ENCODE measurements at places on chromosomes 11 and 22.

- DNase-seq = no peak
These were observed 82.1 kb upstream of the WNT11 start for GRCh38 chr11:76288166-76288980.

- no peak for DNase-seq
These were observed 67.7 kb downstream of the FDX1 start for GRCh38 chr11:110497231-110497978.

- DNase-seq = no peak
These were observed 86.1 kb downstream of the CLPB start for GRCh38 chr11:72348250-72348649.

GRCh38 chr11:9855579-9856287 lies 191.9 kb downstream of the SWAP70 start:
- DNase-seq = no peak

DNA sequence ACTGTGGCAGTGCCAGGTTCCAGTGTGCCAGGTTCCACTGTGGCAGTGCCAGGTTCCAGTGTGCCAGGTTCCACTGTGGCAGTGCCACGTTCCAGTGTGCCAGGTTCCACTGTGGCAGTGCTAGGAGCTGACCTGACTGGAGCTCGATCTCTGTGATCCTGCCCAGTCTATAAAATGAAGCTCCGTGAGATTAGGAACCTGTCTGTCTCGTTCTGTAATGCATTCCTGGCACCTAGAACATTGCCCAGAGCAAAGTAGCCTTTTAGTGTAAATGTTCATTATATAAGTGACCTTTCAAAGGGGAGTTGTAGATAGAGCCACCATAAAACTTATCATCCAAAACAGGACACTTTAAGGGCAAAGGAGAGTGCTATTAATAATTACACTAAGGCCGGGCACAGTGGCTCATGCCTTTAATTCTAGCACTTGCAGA lies 36.0 kb downstream of the ART5 start:
- no peak for DNase-seq

DNA sequence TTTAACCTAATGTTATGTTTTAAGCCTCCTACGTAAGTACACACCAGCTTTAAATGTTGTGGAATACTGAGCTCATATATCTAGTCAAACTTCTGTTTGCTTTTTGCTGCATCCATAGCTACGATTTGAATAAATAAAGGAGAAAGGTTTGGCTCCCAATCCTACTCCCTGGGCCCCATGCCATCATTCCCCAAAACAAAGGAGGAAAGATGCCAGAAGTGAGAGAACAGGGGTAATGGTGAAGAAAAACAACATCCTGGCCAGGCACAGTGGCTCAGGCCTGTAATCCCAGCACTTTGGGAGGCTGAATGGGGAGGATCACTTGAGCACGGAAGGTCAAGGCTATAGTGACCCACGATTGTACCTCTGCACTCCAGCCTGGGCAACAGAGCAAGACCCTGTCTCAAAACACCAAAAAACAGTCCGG lies 26.5 kb downstream of the SCGB1A1 start:
- no peak for DNase-seq

- DNase-seq = no peak
These were observed 13.8 kb upstream of the PIM3 start for GRCh38 chr22:49946612-49947295.

GRCh38 chr11:102287964-102288724 lies 29.1 kb upstream of the BIRC3 start:
- no peak for DNase-seq

DNA sequence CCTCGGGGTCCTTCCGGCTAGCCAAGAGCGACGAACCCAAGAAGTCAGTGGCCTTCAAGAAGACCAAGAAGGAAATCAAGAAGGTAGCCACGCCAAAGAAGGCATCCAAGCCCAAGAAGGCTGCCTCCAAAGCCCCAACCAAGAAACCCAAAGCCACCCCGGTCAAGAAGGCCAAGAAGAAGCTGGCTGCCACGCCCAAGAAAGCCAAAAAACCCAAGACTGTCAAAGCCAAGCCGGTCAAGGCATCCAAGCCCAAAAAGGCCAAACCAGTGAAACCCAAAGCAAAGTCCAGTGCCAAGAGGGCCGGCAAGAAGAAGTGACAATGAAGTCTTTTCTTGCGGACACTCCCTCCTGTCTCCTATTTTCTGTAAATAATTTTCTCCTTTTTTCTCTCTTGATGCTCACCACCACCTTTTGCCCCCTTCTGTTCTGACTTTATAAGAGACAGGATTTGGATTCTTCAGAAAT lies 1.9 kb upstream of the GCAT start:
- no peak for DNase-seq

- no peak for DNase-seq
These were observed 11.9 kb upstream of the NARS2 start for GRCh38 chr11:78586452-78587046.

DNA sequence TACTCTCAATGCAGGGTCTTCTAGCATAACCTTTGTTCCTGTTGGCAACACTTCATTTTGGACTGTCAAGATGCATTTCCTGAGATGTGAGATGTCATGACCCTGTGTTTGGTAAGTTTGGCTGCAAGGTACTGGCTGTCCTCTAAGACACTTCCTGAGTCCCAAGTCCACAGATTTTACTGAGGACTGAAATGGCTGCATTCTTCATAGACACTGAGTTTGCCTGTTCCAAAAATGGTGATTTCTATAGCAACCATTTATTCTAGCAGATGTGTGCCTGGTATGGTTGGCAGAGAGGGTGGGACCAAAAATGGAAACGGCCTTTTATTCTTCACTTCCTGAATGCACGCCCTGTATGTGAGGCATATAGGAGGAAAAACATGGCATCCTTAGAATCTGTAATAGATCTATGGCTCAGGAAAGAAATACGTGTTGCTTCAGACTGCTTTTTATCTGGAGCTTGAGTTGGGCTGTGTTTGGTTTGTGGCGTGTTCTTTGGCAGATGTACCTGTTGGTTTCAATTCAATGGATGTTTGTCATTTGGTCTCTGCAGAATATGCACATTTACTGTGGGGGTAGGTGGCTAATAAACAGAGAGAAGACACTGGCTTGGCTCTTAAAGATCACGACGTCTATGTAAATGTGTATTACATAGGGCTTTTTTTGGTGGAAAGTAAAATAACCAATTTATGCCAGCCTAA lies 62.4 kb downstream of the ZBTB16 start:
- DNase-seq = no peak

GRCh38 chr11:3944198-3944597 lies 88.7 kb downstream of the STIM1 start:
- no peak for DNase-seq

- no peak for DNase-seq
These were observed 253.5 kb upstream of the TENM4 start for GRCh38 chr11:79694368-79694767.

GRCh38 chr11:109062445-109062844 lies 359.5 kb upstream of the C11orf87 start:
- DNase-seq = no peak

DNA sequence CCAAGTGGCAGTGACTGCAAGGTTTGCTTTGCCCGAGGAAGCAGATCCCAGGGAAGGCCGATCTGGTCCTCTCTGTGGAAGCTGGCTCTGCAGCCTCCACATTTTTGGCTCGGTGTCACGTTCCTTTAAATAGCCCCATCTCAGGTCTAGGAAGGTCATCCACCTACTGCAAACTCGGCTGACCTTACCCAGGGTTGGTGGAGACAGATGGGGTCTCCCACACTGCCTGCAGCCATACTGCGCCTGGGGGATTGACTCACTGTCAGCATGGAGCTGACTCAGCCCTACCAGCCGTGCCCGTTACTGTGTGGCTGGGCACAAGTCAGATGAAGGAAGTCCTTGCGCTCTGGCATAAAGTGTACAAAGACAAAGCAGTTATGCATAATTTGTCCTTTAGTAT lies 16.9 kb downstream of the CDPF1 start:
- DNase-seq = peak; percentile 40

GRCh38 chr11:69079661-69080256 lies 31.0 kb downstream of the TPCN2 start:
- DNase-seq = no peak

GRCh38 chr11:30586251-30587144 lies at the start of gene MPPED2:
TSS of gene MPPED2 (minus strand) at chr11:30586353. CDS start at chr11:30580373, 5,980 bp downstream.
- DNase-seq = peak; percentile 64

DNA sequence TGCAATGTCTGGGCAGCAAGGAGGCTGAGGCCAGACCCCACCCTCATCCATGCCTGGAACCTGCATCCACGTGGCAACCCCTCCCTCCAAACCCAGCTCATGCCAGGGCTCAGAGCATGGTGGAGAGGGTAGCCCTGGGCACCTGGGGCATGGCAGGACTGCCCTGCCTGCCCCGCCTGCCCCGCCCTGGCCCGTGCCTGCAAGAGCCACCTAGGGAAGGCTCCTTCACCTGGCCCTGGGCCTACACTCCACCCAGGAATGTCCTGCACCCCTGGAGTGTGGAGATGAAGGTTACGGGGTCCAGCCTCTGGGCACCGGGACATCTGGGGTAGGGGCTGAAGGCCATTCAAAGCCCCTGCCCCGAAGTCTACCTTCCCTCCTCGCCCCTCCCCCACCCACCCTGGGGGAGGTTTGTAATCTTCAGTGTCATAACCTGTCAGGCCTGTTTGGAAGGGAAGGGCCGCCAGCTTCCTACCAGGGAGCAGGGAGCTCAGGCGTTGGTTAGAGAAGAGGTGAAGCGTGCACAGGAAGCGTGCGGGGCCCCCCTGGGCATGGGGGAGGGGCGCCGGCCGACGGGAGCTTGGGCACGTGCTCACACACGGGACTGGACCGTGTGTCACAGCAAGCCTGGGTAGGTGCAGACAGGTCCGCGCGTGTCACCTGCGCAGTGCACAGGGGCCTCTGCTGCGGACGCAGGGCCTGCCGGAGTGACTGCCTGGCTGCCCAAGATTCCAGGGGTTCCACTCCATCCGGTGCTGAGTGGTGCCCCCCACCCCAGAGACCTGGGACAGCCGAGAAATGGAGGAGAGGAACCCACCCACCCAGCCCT lies 30.7 kb upstream of the TH start:
- no peak for DNase-seq

DNA sequence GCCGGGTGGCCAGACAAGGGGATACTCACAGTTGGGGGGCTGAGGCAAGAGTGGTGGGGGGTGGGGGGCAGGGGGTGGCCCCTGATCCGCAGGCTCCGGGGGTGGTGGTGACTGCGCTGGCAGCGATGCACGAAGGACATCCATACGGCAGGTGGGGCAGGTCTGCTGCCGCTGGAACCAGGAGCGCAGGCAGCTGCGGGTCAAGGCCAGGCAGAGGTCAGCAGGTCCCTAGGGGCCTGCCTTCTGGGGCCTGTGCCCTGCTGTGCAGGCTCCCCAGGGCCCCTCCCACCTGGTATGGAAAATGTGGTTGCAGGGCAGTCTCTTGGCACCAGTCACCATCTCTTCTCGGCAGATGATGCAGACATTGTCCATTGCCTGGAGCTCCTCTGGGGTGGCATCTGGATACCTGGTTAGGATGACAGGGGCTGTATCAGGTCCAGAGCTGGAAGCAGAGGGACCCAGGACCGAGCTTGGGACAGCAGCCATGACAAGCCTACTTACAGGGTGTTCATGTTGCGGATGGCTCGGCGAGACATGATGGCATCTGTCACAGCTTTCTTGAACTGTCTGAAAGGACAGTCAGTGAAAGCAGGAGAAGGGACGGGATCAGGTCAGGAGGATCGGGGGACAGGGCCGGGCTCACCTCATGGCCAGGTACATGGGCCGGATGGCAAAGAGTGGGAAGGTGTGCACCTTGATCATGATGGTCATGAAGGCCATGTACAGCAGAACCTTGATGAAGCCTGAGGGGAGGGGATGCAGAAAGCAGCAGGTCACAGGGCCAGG lies 3.5 kb downstream of the SYVN1 start:
- DNase-seq = no peak

- DNase-seq = no peak
These were observed 1.3 kb upstream of the SBF2 start for GRCh38 chr11:10295064-10295901.

DNA sequence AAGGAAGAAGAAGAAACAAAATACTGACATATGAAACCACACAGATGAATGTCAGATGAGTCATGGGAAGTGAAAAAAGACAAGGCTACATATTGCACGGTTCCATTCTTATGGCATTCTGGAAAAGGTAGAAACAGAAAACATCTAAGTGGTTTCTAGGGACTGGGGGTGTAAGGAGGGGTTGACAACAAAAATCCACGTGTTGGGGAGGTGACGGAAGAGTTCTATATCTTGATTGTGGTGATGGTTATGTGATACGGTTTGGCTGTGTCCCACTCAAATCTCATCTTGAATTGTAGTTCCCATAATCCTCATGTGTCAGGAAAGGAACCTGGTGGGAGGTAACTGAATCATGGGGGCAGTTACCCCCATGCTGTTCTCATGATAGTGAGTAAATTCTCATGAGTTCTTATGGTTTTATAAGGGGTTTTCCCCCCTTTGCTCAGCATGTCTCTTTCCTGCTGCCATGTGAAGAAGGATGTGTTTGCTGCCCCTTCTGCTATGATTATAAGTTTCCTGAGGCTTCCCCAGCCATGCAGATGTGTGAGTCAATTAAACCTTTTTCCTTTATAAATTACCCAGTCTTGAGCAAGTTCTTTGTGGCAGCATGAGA lies 6.4 kb upstream of the ARFGAP3 start:
- DNase-seq = no peak

DNA sequence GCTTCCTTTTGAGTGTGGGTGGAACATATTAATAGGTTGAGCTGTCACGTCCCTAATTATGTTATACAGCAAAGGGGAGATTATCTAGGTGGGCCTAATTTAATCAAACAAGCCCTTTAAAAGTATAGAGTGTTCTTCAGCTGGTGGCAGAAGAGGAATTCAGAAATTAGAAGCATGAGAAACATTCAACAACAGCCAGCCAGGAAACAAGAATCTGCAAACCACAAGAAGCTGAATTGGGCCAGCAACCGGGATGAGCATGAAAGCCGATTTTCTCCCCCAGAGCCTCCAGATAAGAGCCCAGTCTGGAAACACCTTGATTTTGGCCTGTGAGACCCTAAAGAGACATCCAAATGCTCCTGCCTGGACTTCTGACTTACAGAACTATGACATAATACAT lies 105.8 kb upstream of the LDLRAD3 start:
- DNase-seq = no peak

DNA sequence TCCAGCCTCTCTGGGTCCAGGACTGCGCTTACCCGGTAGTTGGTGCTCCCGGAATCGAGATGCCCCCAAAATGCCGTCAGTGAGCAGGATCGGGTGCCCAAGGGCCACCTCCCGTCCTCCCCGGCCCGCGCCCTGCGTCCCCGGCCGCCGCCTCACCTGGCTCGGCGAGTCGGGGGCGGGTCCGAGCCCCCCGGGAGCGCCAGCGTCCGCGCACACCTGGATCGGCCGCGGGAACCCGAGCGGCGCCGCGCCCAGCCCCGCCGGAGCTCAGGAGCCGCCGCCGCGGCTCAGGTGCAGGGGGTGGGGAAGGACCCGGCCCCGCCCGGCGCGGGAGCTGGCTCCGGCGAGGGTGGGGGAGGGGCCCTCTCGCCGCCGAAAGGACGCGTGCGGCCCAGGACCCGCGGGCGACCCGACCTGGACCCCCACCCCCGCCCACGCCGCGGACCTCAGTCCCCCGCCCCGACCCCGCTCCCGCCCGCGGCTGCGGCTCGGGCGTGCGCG lies at the start of gene SHANK2:
SHANK2 (minus strand) TSS at position 309 of the 501 bp plus-strand sequence. CDS start 105,251 bp downstream, outside the sequence.
- DNase-seq = no peak

GRCh38 chr22:46801331-46801811 lies 38.9 kb downstream of the TBC1D22A start:
- no peak for DNase-seq

Data from amygdala (tissue), 56 donors.